Calu3 (cell line): ENCODE measurements at places on chromosomes 6 and 20. TPM values are rescaled to one million over a fixed set of nuclear protein-coding genes. Genes with fewer than 3 reads are reported as not detected.

GRCh38 chr20:50567860-50568548, 57.8 kb downstream of the PTPN1 start:
- DNase-seq, result no peak

GRCh38 chr6:105596284-105596755, 193.4 kb upstream of the PREP start:
- DNase-seq, result peak; percentile 38

GRCh38 chr6:155262655-155263054, 1.2 kb upstream of the CLDN20 start:
- DNase-seq, result no peak

RIOK1 gene
- total RNA-seq, result 13.3 and 16.1 TPM in 2 replicates

- DNase-seq, result no peak
Measured at GRCh38 chr6:137020776-137021175, 24.0 kb downstream of the IL20RA start.

- DNase-seq, result no peak
Measured at GRCh38 chr6:156825475-156825874, 48.3 kb downstream of the ARID1B start.

DNA sequence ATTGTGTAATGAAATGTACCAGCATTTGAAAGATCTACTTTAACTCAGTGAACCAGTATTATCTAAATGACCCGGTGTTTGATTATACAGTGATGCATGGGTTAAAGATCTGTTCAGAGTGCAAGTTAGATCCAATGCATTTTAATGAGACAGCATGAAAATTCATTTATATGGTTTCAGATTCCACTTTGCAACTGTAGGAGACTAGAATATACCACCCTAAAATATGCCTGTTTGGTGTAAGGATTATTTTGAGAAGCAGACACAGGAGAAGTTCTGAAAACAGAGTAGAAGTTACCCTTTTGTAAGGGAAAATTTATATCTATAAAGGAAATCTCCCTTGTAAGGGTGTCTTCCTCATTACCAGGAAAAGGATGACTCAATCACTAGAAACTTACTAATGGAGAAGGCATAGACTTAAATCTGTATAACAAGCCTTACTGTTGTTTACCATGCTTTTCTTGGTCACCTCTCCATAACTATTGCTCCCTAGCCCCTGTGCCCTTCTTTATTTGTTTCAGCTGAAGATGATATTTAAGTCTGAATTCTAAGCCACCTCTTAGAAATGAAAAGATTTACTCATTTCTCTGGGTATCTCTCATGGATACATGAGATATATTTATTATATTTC, 105.4 kb downstream of the NCOA3 start:
- DNase-seq, result no peak

GRCh38 chr6:31414771-31415265, 11.4 kb downstream of the MICA start:
- DNase-seq, result no peak

DNA sequence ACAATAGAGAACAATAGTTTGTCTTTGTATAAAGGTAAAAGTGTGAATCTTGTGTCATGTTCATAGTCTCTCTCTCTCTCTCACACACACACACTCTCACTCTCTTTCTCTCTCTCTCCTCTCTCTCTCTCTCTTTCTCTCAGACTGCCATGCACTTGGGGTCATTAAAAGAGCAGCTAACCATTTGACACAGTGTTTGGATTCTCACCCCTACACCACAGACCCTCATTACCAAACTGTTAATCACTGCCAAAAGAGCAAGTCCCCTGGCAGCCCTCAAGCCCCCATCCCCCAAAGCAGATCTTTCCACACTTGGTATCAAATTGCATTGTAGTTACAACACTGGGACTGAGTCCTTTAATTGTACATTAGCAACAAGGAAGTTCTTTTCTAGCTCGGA, 305.8 kb upstream of the RSPO3 start:
- no peak for DNase-seq

- no peak for DNase-seq
Measured at GRCh38 chr20:1535420-1536175, 21.9 kb downstream of the SIRPD start.

- DNase-seq, result no peak
Measured at GRCh38 chr20:51087266-51087665, 64.4 kb upstream of the KCNG1 start.

WASF1 gene
- total RNA-seq, result 11.3 and 12.7 TPM in 2 replicates

GRCh38 chr6:11732036-11732631, 46.5 kb downstream of the ADTRP start:
- no peak for DNase-seq

DNA sequence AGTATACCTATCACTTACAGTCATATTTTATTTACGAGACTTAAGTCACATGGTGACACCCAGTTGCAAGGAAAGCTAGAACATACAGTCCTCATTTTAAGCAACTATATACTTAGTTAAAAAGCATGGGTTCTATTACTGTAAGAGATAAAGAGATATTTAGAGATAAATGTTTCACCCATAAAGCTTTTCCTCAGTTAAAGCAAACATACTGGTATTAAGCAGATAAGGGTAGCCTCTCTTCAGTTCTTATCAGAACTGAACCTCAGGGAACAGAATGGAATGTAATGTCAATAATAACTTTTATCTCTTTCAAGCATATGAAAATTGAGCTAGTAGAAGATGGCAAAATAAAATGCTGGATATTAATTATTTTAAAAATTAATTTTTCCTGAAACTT, 9.9 kb upstream of the ASCC3 start:
- no peak for DNase-seq

DNA sequence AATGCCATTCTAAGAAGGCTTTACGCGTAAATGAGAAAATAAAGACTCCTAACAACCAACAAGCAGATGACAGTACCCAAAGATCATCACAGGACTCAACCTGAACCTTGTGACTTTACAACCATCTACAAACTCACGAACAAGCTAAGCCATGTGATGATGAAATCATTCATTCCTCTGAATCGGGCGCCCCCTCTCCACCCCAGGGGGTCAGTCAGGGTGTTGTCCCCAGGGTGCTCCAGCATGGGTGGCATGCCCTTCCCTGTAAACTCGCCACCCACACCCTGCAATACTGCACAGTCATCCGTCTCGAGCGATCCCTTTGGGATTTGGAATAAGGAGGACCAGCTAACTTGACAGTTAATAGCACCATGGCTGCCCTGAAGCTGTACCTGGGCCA, 12.6 kb downstream of the SERPINB6 start:
- DNase-seq, result no peak

- no peak for DNase-seq
Measured at GRCh38 chr6:22765015-22765414, 195.6 kb downstream of the HDGFL1 start.

- DNase-seq, result no peak
Measured at GRCh38 chr6:33248643-33248931, 23.1 kb downstream of the VPS52 start.

- peak; percentile 12 for DNase-seq
Measured at GRCh38 chr6:40874495-40874894, 164.5 kb downstream of the UNC5CL start.
